ENCODE measurements at places on chromosomes 6 and 20.

DNA sequence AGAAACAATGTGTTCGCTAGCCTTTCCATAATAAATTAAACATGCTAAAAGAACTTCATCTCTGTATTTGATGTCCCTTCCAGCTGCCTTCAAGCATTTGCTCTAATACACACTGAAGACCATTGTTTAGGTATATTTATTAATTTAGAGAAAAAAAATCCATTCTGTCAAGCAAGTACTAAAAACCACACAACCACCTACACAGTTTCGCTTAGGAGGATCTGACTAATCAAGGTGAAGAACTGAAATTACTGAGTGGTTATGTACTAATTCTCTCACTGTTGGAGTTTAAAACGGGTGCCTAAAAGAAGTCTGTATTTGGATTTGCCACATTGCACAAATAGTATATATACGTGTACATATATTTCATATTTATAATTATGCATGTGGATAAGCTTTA is 58.9 kb downstream of the GMDS start:
- DNase-seq = no peak

DNA sequence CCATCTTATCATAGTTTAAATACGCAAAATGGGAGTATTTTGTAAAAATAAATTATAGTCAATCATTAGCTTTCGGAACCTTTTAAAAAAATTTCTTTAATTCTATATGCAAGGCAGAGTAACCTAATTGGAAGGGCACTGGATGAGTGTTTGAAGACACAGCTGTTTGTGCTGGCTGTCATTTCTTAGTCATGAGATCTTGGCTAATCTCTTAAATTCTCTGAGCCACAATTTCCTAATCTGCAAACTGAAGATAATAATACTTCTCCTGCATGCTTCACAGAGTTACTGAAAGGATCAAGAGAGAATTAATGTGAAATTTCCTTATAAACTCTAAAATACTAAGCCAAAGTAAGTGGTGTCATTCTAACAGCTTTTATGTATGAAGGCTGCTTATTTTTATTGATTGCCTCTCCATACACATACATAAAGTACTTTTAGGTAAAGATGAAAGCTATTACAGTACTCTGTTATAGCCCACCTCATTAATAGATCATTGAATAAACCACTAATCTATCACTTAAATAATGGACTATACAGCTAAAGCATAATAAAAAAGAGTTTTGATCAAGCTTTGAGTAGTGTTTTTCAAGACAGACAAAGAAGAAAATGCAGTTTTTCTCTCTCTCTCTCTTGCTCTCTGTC is 383.7 kb upstream of the IRAK1BP1 start:
- DNase-seq = no peak

DNA sequence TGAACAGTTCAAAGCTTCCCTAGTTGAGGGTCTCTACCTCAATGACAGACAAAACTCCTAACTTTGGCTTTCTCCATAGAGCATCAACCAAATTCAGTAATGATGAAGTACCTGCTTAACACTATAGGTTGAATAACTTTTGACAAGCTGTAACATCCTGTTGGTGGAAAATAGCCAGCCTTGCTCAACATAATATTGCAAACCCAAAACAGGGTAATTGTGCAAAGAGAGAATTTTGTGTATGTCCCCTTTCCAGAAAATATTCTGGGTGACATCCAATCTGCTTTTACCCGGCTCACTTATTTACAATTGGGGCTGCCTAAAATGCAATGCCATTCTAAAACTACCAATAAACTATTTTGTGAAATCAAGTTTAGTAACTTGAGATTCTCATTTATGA is 72.8 kb downstream of the ATXN1 start:
- no peak for DNase-seq

DNA sequence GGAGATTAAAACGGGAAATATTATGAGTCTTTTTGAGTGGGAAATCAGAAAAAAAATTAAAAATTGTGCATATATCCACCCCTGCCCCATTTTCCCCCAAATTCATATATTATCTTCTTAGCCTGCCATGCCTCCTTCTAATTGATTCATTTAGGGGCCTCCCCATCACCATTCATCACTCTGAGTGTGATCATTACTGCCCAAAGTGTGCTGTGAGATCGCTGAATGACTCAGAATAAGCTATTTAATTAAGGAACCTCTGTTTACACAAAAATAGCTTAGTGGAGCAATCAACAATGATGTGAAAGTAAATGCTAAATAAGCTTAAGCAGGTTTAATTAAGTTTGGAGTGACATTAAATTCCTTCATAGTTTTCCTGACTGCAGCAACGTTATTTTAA is 645.5 kb downstream of the GRIK2 start:
- no peak for DNase-seq

DNA sequence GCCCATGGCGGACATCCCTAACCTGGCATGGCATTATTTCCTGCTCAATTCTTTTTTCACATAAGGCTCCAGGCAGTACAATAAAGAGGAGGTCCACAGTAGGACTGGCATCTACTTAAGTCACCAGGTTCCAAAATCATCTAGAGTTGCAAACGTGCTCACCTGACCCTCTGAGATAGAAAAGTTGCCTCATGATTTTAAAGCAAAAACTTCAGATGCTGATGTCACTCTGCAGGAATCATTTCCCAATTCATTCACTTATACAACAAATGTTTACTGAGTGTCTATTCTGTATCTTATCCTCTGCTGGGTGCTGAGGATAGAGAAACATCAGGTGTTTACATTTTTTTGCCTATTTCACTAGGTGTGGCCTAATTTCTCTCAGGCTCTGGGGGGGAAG is 2.2 kb downstream of the ADGRF4 start:
- no peak for DNase-seq

GRCh38 chr20:2687514-2687913 is 5.1 kb upstream of the EBF4 start:
- DNase-seq = no peak

DNA sequence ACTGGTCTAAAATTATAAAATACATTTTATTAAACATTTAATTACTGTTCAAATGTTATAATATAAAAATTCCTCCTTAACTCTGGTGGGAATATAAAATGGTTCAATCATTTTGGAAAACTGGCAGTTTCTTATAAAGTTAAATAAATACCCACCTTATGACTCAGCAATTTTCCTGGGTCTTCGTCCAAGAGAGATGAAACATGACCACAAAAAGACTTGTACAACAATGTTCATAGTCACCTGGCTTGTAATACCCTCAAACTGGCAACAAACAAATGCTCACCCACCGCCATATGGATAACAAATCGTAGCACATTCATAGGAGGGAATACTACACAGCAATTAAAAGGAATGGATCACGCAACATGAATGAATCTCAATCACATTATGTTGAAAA is 66.0 kb upstream of the RIN2 start:
- no peak for DNase-seq

DNA sequence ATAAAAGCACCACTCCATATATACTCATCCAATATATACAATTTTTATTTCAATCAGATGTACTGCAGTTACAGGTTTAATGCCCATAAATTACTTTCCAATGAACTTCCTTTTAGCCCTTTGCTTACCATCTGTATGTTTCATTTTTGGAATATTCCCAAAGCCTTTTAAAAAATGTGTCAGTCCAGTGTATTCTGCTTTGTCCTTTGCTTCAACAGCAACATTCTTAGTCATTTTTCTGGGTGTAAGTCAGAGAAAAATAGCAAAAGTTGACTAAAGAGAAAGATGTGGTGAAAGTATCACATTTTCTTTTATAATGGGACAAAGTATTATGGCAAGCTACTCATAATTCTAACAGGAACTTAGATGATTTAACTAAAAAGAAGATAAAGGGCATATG is 15.2 kb downstream of the DSE start:
- no peak for DNase-seq
